ENCODE measurements at places on chromosomes 6 and 20.

DNA sequence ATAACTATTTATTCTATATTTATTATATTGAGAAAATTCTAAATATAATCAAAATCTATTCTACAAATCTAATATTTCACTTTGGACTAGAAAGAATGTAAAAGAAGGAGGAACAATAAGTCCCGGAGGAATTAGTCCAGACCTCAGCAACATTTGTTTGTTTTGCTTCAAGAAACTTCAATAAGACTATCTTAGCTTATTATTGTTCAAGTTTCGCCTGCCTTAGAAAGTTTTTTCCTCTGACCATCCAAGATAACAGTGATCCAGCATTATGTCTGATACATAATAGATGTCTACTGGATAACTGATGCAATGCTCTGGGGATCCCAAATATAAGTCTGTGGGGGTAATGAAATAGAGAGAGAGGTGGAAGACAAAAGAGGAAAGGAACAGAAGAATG lies 28.7 kb upstream of the NT5E start:
- no peaks in the 10 kb centered on the region for H3K27me3 ChIP-seq
- peaks cover 2% of the 10 kb centered on the region for H3K4me1 ChIP-seq
- no peak for DNase-seq
- no peak overlapping the region for H3K4me3 ChIP-seq
- H3K36me3 ChIP-seq = no peaks in the 10 kb centered on the region

DNA sequence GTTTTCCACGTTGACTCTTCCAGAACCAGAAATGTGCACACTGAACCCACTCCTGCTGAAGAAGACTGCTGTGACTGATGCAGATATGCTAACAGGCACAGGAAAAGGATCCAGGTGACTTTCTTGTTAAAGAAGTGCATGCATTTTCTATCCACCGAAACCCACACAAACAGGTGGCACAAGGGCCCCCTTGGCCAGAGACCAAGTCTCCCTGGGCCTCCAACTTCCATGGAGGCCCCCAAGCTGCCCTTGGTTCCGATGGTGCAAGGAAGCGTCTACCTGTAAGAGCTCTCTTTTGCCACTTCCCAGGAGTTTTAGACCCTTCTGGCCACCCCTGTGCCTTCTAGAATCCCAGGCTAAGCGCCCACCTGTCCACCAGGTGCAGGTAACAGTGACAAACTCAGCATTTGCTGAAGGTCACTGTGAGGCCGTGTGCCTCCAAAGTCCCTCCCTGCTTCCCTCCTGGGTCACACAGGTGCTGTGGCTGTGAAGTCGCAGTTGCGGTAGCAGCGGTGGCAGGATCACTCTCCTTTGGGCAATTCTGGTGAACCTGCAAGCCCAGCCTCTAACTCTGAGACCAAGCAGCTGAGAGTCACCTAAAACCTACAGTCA lies 134.8 kb downstream of the PXDC1 start:
- no peaks in the 10 kb centered on the region for H3K4me1 ChIP-seq
- H3K4me3 ChIP-seq = no peak overlapping the region
- no peak for DNase-seq
- no peaks in the 10 kb centered on the region for H3K36me3 ChIP-seq

GRCh38 chr20:1281279-1282057 lies 15.4 kb downstream of the SNPH start:
- H3K4me3 ChIP-seq = no peak overlapping the region
- H3K27me3 ChIP-seq = no peaks in the 10 kb centered on the region
- no peak overlapping the region for H3K27ac ChIP-seq
- H3K36me3 ChIP-seq = no peaks in the 10 kb centered on the region
- no peaks in the 10 kb centered on the region for H3K4me1 ChIP-seq
- DNase-seq = peak; percentile 60

- H3K36me3 ChIP-seq = no peaks in the 10 kb centered on the region
- no peaks in the 10 kb centered on the region for H3K27me3 ChIP-seq
- DNase-seq = no peak
- H3K4me1 ChIP-seq = peaks cover 8% of the 10 kb centered on the region
- no peak overlapping the region for H3K27ac ChIP-seq
Measured at GRCh38 chr6:119137194-119138072, 59.0 kb upstream of the FAM184A start.

DNA sequence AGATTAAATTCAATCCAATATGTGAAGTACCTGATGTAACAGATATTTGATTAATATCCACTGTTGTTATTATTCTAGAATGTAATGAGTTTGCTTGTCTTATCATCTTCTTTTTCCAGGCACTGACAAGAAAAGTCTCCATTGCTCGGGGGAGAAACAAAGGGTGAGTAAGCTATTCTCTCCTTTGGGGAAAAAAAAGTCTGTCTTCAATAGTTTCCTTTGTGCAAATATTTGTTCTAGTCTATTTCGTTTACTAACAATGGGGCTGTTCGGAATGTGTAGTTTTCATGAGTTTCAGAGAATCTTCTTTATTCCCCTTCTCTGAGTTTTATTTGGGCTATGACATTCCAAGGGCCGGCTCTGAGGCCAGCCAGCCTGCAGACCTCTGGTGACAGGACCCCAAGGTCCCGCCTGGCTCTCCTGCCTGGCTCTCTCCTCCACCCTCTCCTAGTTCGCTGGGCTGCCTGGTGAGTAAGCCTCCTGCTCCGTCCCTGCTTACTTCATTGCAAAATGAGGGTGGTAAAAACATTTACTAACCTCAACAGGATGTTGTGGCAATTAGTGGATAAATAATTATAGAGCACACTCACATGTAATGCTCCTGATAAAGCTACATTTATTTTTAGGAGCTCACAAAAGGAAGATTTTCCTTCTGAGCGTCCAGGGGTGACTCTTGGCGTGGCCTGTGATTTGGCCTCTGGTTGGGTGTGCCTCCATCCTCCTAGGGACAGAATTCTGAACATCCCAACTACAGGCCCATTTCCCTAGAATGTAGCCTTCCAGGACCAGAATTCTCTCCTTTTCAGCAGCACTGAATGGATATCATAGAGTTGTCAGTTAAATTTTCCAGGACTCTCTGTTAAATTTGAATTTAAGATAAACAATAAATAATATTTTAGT lies 43.1 kb upstream of the SNX9 start:
- H3K4me1 ChIP-seq = no peaks in the 10 kb centered on the region
- no peak for DNase-seq
- no peak overlapping the region for H3K27ac ChIP-seq
- no peaks in the 10 kb centered on the region for H3K36me3 ChIP-seq
- no peaks in the 10 kb centered on the region for H3K27me3 ChIP-seq
- H3K4me3 ChIP-seq = no peak overlapping the region

DNA sequence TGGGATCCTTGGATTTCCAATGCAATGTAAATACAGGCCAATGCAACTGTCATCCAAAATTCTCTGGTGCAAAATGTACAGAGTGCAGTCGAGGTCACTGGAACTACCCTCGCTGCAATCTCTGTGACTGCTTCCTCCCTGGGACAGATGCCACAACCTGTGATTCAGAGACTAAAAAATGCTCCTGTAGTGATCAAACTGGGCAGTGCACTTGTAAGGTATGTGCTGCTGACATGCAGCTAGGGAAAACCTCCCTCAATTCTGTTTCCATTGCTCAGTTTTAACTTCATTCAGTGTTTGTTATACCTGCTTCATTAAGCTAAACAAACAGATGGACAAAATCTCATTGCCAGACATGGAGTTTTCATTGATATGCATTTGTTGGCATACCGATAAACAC lies 397.1 kb downstream of the ARHGAP18 start:
- peaks cover 6% of the 10 kb centered on the region for H3K36me3 ChIP-seq
- H3K4me3 ChIP-seq = no peak overlapping the region
- no peaks in the 10 kb centered on the region for H3K4me1 ChIP-seq
- no peak overlapping the region for H3K27ac ChIP-seq
- no peaks in the 10 kb centered on the region for H3K27me3 ChIP-seq

DNA sequence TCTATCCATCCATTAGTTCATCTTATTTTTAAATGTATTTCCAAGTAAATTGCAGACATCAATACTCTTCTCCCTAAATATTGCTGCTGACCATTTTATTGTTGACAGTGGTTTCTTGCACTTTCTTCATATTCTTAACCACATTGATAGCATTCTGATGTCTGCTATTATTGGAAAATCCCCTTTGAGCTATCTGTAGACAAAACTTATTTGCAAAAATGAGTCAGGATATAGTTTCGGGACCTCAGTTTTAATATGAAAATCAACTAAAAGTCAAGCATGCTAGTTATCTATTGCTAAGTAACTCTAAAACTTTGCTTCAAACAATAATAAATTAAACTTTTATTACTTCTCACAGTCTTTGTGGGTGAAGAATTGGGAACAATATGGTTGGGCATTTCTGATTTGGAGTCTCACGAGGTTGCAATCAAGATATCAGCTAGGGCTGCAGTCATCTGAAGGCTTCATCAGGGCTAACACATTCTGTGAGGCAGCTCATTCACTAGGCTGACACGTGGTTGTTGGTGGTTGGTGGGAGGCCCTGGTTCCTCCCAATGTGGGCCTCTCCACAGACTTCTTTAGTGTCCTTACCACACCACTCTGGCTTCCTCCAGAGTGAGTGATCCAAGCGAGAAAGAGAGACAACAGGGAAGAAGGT lies 32.7 kb downstream of the CD109 start:
- no peaks in the 10 kb centered on the region for H3K4me1 ChIP-seq
- no peak overlapping the region for H3K27ac ChIP-seq
- no peaks in the 10 kb centered on the region for H3K27me3 ChIP-seq
- no peaks in the 10 kb centered on the region for H3K36me3 ChIP-seq

GRCh38 chr6:100160930-100161329 lies 166.9 kb upstream of the MCHR2 start:
- no peak for DNase-seq
- H3K36me3 ChIP-seq = no peaks in the 10 kb centered on the region
- no peak overlapping the region for H3K4me3 ChIP-seq
- H3K27ac ChIP-seq = no peak overlapping the region
- no peaks in the 10 kb centered on the region for H3K4me1 ChIP-seq
- no peaks in the 10 kb centered on the region for H3K27me3 ChIP-seq

DNA sequence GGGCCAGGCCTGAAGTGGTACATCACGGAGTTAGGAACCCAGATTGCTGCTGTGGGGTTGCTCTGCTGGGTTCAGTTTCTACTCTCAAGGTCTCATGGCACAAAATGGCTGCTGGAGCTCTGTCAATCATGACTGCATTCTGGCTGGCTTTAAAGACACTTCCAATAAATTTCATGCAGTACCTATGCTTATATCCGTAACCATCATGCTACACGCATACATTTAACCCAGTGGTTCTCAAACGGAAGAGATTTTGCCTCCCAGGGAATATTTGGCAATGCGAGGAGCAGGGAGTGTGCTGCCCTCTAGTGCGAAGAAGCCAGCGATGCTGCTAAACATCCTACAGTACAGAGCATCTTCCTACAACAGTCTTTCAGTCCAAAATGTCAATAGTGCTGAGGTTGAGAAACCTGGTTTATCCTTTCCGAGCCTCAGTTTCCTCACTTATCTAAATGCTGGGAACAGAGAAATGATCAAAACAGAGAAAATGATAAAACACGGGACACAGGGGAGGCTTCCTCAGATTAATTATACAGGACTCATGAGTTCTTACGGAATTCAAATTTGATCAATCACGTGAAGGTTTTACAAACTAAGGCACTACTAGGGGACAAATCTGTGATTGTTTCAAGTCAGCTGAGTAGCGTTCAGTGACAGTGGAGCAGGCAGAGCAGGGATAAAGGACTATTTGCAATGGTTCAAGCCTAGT lies 9.6 kb upstream of the SLC2A10 start:
- no peaks in the 10 kb centered on the region for H3K4me1 ChIP-seq
- no peak overlapping the region for H3K27ac ChIP-seq
- no peaks in the 10 kb centered on the region for H3K27me3 ChIP-seq
- H3K36me3 ChIP-seq = no peaks in the 10 kb centered on the region

All from aorta (tissue), 5 donors.